ENCODE measurements at places on chromosomes 2 and 18.

DNA sequence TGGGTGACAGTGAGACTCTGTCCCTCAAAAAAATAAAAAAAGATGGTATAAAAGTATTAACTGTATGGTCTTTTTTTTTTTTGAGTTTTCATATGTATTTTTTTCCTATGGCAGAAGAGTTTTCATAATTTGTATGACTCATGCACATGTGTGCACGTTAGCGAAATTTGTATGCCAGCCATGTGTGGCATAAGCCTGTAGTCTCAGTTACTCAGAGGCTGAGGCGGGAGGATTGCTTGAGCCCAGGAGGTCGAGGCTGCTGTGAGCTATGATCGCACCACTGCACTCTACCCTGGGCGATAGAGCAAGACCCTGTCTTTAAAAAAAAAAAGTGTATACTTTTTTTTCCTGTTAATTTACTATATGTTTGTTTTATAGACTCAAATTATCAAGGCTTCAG is 160.8 kb downstream of the TGIF1 start:
- DNase-seq = no peak

- no peak for DNase-seq
These were observed 230.2 kb upstream of the ZC3H15 start for GRCh38 chr2:186255823-186256222.

- DNase-seq = no peak
These were observed 55.5 kb upstream of the ADAM23 start for GRCh38 chr2:206387808-206388207.

DNA sequence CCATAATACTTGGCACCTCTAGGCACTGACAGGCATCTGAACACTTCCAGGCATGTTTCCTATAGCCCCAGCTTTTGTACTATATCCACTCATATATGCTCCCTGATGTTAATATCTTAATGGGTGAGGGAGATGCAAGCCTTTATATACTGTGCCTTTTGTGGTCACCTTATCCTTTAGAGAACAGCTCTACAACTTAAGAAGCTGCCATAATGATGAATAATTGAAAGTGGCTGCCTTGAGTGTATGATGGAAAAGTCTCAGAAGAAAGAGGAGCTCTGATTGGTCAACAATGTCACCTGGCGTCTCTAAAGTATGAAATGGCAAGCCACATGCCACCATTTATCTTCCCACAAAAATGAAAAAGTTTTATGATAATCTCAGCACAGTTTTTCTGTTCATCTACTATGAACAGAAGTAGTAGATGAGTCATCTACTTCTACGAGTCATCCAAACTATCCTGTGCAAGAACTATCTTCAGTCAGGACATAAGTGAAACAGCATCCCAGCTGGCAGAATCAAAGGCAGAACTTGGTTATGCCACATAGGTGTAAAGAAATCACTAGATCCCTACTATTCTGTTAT is 997.9 kb upstream of the CELF4 start:
- DNase-seq = no peak

DNA sequence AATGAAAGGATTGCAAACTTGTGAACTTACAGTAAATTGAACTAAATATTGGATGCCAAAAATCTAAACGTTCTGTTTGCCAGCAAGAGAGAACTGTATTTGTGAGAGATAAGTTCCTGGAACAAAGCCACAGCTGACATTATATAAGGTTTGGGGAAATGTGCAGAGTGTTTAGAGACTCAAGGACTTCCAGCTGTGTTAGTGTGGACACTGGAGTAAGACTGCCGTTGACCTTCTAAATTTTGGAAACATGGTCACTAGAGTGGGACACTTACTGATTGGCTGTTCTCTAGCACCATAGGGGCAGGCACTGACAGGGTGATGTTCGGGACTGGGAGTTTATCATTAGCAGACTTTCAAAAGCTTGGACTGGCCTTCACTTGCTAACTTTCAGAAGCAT is 40.5 kb downstream of the SCN9A start:
- DNase-seq = no peak

DNA sequence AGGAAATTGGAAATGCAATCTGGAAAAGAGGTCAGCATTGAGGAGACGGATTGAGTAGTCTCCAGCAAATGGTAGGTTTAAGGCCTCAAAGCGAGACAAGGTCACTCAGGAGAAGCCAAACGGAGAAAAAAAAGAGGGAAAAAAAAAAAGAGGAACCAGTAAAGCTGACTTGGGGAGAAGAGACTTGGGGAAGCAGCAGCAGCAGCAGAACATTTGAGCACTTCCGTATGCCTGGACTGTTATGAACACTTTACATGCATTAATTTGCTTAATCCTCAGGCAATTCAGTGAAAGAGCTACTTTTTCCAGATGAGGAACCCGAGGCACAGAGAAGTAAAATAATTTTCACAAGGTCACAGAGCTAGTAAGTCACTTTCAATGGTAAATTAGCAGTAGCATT is 81.3 kb downstream of the OSBPL6 start:
- no peak for DNase-seq

DNA sequence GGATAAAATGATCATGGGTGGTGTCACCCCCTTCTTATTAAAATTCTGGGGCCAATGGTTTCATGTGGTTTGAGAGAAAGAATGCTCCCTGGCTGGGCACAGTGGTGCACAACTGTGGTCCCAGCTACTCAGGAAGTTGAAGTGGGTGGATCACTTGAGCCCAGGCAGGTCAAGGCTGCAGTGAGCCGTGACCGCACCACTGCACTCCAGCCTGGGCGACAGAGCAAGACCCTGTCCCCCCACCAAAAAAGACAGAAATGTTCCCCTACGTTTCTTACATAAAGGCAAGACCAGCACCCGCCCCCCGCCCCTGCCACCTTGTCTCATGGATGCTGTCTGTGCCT is 53.0 kb upstream of the ID2 start:
- no peak for DNase-seq

- DNase-seq = no peak
These were observed 104.9 kb downstream of the VWA3B start for GRCh38 chr2:98191883-98192282.

DNA sequence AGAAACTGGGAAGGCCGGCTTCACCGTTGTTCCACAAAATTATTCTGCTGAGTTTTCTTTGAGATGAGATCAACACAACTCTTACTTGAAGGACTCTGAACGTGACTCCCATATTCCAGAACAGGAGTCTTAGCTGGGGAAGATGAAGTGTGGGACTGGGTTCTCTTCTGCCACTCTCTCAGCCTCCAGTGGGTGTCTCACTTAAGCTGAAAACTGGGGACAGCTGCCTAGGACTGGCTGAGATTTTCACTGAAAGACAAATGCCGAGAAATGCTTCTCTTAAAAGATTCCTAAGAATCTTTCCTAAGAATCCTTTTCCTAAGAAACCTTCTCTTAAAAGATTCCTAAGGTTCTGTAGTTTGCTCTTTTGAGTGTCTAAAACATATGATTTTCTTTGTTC is 156.6 kb upstream of the LHCGR start:
- no peak for DNase-seq

DNA sequence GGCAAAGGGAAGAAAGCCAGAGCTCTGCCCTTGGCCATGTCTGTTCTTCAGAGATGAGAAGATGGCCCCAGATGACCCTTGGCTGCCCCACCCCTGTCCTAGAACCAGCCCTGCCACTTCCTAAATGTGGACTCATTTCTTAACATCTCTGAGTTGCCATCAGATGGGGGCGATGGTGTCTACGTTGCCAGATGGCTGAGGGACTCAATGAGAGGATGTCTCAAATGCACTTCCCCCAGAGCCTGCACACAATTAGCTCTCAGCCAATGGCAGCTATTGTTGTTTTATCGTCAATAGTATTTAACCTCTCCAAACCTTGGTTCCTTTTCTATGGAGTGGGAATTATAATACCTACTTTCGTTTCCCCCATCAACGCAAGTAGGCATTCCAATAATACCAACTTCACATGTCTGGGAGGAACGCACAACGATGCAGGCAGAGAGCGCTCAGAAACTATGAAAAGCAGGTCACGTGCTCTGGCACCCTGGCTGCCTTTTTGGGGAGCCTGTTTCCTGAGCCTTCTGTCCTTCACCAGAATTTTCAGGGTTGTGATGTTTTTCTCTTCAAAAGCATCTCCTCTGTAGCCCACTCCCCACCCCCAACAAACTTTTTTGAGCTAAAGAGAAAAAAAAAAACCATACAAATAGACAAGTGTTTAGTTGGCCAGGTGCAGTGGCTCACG is 100.3 kb downstream of the MCFD2 start:
- no peak for DNase-seq

DNA sequence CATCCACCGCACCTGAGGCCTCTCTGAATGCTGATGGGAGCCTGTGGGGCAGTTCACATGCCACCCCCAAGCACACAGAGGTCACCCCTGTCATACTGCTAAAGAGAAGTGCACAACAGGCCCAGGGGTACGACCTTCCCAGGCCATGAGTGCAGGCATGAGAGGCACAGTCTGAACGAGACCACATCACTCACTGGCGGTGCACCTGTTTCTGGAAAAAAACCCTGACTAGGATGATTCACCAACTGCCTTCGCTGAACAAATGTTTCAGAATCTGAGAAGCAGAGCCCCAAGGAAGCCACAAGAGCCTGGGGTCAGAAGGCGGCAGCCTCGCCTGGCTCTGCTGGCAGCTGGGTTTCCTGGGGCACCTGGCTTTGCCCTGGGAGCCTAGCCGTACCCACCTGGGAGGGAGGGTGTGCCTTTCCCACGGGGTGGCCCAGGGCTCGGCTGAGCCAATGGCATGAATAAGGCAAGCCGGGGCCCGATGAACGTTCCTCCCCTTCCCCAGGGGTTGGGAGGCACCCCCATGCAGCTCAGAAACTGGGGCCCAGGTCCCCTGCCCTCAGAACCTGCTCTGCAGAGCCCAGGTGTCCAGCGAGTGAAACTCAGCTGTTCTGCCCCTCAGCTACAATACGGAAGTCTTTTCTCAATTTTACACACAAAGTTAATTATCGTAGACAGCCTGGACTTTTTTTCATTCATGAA is 73.8 kb downstream of the HDAC4 start:
- DNase-seq = peak; percentile 53

DNA sequence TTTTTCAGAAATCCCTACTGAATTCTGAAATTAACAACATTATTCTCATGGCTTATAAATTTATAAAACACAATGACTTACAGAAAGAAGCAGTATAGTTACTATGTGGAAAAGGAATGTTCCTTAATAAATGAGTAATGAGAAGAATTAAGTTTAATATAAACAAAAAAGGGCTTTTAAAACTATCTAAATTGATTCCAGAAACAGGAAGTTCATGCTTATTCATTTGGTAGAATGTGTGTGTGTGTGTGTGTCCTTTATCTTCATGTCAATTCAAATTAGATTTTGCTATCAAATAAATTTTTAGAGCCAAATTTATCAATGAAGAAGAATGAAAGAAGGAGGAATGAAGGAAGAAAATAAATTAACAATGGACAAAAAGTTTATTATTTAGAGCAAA is 440.8 kb upstream of the LRRTM4 start:
- no peak for DNase-seq

- DNase-seq = no peak
These were observed 38.3 kb downstream of the DHRS9 start for GRCh38 chr2:169107645-169108044.

GRCh38 chr2:112529757-112530156 is 12.5 kb upstream of the POLR1B start:
- no peak for DNase-seq

All from stimulated activated CD8-positive, alpha-beta memory T cell treated with anti-CD3 and anti-CD28 coated beads, Interleukin-4, amount 100 ng/mL, for 1 hour (primary cell).